ENCODE measurements at places on chromosomes 2 and 18. TPM values are rescaled to one million over a fixed set of nuclear protein-coding genes. Genes with fewer than 3 reads are reported as not detected.

The RIT2 gene
- total RNA-seq, result not detected

The WNT10A gene
- total RNA-seq, result not detected

The ABCB11 gene
- total RNA-seq, result 0.05 TPM

The CRACDL gene
- total RNA-seq, result 13.3 TPM

The NAT8 gene
- total RNA-seq, result not detected

The SYT4 gene
- not detected for total RNA-seq

The ALPG gene
- total RNA-seq, result 0.07 TPM

The SPDYA gene
- total RNA-seq, result not detected

The COX5B gene
- 348 TPM for total RNA-seq

The IL18RAP gene
- not detected for total RNA-seq

The ACTR3 gene
- total RNA-seq, result 330 TPM

The HES6 gene
- total RNA-seq, result 3.3 TPM

The FMNL2 gene
- total RNA-seq, result 28.1 TPM

The TLX2 gene
- not detected for total RNA-seq

The TNFAIP6 gene
- not detected for total RNA-seq

The UNC50 gene
- total RNA-seq, result 31.5 TPM

The ABCG5 gene
- not detected for total RNA-seq

The MOCOS gene
- 5.3 TPM for total RNA-seq

The CCBE1 gene
- total RNA-seq, result 3.5 TPM

The CSRNP3 gene
- total RNA-seq, result 0.05 TPM

The ABCB6 gene
- total RNA-seq, result 15.6 TPM

The NYAP2 gene
- total RNA-seq, result not detected

The NGEF gene
- 0.53 TPM for total RNA-seq

The SLC8A1 gene
- total RNA-seq, result 0.34 TPM

The TCF23 gene
- not detected for total RNA-seq

The PPP1R1C gene
- total RNA-seq, result 0.27 TPM

The ZSWIM2 gene
- not detected for total RNA-seq

The MROH2A gene
- not detected for total RNA-seq

The CACNB4 gene
- total RNA-seq, result not detected

The RASGRP3 gene
- 68.6 TPM for total RNA-seq

The PMS1 gene
- 11.9 TPM for total RNA-seq

The BOK gene
- 111 TPM for total RNA-seq

The ATP5F1A gene
- 486 TPM for total RNA-seq

The AFTPH gene
- total RNA-seq, result 15.8 TPM

The POMC gene
- 6.3 TPM for total RNA-seq

The RNF152 gene
- total RNA-seq, result 5.9 TPM

The SERPINB8 gene
- 23.3 TPM for total RNA-seq

The FAM237A gene
- total RNA-seq, result not detected

The DYSF gene
- 212 TPM for total RNA-seq

The STARD6 gene
- not detected for total RNA-seq

The TSPYL6 gene
- total RNA-seq, result not detected

The DRC1 gene
- total RNA-seq, result 0.13 TPM

The EFR3B gene
- 0.67 TPM for total RNA-seq

The TDRD15 gene
- total RNA-seq, result not detected

The CPO gene
- total RNA-seq, result not detected

The CNNM3 gene
- 5.1 TPM for total RNA-seq

The UCN gene
- total RNA-seq, result not detected

The SOCS6 gene
- total RNA-seq, result 12.4 TPM

The RAB27B gene
- under 0.01 TPM for total RNA-seq

The STPG4 gene
- total RNA-seq, result 0.33 TPM

The VWA3B gene
- total RNA-seq, result not detected

The DSG1 gene
- total RNA-seq, result not detected

The GAREM1 gene
- total RNA-seq, result 0.53 TPM

The POTEC gene
- not detected for total RNA-seq

The EPAS1 gene
- total RNA-seq, result 318 TPM

The DAPL1 gene
- total RNA-seq, result not detected

The CYP1B1 gene
- total RNA-seq, result not detected
